ENCODE measurements at places on chromosomes 2 and 18.

GRCh38 chr2:191637182-191638078 is 40.5 kb upstream of the NABP1 start:
- no peak for DNase-seq

DNA sequence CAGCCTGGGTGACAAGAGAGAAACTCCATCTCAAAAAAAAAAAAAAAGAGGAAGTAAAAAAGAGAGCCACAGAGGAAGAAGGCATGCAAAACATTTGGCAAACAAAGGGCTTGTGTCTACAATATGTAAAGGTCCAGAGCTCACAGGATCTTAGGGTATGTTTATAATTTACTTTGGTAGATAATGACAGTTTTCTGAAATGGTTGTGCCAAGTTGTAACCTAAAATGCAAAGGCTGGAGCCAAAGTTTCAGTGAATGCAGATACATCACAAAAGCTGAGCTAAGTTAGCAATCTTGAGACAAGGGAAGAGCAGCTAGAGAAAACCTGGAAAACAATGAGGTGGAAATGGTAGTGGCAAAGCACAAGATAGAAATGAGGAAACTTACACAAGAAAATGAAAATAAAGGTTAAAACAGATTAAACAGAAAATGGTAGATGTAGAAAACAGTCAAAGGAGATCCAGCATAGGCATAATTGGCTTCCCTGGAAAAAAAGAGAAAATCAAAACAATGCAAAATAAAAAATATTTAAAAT is 77.5 kb upstream of the HK2 start:
- no peak for DNase-seq

GRCh38 chr2:136101042-136101441 is 16.9 kb downstream of the CXCR4 start:
- DNase-seq = no peak

GRCh38 chr2:98519156-98519555 is 74.5 kb downstream of the INPP4A start:
- DNase-seq = no peak

DNA sequence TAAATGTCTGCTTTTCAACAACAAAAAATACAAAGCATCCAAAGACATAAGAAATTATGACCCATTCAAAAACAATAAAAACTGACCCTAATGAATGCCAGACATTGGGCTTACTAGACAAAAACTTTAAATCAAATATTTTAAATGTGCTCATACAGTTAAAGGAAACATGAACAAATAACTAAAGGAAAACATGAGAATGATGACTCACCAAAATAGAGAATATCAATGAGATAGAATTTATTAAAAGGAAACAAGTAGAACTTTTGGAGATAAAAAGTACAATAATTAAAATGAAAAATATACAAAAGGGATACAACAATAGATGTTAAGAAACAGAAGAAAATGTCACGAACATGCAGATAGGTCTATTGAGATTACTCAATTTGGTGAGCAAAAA is 110.6 kb downstream of the TRABD2A start:
- no peak for DNase-seq

DNA sequence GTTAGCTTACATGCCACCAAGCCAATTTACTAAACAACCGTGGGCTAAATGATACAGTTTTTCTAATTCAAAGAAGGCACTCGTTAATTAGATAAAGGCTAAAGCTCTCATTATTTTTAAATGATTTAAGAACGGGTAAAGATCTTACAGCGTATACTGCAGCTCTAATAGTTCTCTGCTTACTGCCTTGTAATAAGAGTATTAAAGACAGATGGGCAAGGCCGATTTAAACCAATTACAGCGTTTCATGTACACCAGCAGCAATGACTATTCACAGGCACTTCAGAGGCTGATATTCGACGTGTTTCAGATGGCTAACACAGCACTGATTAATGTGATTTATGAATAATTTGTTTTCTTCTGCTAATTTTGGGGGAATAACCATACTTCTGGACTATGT is 259.3 kb downstream of the ZNF407 start:
- no peak for DNase-seq

GRCh38 chr2:33395655-33396249 is 80.7 kb upstream of the RASGRP3 start:
- DNase-seq = peak; percentile 7

GRCh38 chr2:38146275-38146906 is 70.4 kb upstream of the CYP1B1 start:
- DNase-seq = no peak

DNA sequence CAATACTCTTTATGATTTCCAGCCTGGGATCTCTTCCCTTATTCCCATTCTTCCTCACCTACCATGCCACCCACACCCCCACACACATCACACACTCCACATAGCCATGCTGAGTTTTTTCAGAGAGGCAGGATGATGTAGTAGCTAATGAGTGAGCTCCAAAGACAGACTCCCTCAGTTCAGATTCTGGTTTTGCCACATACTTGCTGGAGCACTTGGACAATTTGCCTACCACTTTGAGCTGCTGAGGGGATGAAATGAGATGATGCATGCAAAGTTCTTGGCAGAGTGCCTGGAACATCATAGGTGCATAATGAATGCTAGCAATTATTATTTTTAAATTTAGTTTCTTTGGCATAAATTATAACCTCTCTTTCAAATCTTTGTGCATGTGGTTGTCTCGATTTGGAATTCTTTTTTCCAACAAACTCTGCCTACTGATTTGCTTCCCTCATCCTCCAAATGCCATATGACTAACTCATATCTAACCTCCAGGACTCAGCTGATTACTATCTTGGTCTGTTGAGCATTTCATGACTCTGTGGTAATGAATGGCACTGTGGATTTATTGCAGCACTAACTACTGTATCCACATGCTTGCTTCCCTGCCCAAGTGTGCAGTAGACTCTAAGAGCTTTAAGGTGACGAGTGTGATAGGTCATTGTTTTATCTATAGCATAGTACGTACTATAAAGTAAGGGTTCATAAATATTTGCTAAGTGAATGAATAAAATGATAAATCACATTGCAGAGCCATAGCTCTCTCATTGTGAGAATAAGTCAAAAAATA is 99.1 kb downstream of the TACR1 start:
- no peak for DNase-seq

DNA sequence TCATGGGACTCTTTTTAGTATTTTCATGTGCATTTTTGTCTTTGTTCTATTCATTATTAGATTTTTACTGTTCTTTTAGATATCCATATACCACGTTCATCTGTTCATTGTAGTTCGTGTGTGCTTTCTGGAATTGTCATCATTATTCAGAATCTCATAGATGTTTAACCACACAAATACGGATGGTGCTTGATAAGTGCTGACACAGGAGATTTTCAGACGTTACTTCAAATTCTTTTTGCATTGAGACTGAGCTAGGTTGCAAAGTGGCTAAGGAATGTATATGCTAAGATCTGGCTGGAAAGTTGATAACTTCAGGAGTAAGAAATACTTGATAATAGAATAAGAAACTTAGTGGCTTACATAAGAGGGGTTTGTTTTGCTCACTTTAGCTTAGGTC is 153.6 kb downstream of the CTNNA2 start:
- DNase-seq = no peak

DNA sequence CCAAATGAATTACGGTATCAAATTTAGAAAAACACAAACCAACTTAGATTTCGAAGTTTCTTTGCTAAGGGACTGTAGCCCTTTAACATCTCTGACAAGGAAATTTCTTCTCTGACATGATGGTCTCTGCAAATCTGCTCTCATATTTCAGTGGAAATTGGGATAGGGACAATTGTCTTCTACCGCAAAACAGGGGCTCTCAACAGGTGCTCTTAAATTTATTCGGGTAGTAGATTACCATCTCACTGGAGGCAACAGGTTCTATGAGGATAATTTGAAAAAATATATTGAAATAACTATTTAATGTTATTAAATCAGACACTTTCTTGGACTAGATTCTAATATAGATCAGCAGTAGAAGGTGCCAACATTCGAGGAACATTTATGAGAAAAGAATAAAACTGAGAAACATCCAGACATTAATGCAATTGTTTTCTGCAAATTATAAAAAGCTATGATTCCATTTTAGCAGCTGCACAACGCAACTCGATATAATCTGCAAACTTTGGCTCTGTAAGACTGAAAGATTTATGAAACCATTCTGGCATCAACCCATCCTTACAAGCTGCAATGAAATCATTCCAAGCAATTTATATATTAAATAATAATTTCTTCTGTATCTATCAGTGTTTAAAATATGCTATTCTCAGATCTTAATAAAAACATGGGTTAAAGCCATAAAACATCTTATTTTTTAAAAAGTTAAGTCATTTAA is 10.0 kb upstream of the BCL2 start:
- DNase-seq = no peak

DNA sequence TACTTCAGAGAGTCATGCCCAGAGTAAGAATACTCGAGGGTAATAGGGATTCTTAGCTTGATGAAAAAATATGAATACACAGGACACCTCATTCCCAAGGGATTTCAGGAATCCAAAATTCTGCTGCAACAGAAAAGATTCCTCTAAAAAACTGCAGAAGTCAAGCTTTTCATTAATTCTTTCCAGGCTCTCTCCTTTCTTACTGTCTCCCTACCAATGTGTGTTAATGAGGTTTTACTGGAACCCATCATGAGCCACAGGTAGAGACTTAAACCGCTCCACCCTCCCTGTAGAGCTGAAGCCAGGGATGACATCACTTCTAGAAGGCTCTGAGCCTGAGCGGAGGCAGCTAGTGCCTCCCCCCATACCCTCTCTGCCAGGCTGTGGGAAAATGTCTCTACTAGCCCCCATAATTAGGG is 3.4 kb downstream of the SDC1 start:
- DNase-seq = no peak

- DNase-seq = no peak
Measured at GRCh38 chr2:217993817-217994463, 8.9 kb downstream of the TNS1 start.

- DNase-seq = no peak
Measured at GRCh38 chr18:40852406-40852805, 1102.6 kb upstream of the PIK3C3 start.

GRCh38 chr2:110770404-110770958 is 38.1 kb downstream of the ACOXL start:
- peak; percentile 94 for DNase-seq

- no peak for DNase-seq
Measured at GRCh38 chr18:76080430-76080829, 414.6 kb downstream of the ZNF516 start.

DNA sequence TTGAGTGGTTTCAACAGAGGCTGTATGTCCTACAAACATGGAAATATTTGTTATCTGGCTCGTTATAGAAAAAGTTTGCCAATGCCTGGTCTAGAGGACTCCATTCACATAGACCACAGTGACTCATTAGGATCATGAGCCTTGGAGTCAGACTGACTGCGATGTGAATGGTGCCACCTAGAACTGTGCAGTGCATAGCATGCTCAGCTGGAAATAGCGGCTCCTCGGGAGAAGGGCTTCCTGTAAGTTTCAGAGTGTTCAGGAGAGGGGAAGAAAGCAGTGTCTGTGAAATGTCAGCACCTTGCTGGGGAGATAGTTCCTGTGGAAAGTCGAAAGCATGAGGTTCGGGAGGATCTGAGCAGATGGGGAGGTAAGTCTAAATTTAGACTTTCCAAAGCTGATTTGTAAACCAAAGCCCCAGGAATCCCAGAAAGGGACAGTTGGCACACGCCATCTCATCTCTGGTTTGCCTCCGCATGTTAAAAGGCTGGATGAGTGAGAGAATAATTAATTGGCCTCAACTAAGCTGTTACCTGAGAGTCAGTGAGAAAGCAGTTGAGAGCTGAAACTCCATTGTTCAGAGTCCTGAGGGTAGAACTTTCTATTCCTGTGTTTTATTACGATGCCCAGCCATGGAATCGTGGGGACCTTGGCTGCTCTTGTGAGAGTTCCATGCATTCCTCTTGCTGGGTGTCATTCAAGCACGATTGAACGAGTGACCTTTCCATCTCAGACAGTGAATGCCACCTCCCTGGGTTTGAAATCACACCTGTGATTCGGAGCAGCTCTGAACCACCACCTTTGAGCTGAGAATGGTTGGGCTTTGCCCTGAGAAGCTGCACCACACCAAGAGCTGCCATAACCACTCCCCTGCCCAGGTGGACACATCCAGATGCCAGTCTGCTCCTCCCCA is 99.5 kb downstream of the MAPK4 start:
- DNase-seq = peak; percentile 20

- peak; percentile 4 for DNase-seq
Measured at GRCh38 chr2:18404708-18405107, 155.7 kb downstream of the RDH14 start.

DNA sequence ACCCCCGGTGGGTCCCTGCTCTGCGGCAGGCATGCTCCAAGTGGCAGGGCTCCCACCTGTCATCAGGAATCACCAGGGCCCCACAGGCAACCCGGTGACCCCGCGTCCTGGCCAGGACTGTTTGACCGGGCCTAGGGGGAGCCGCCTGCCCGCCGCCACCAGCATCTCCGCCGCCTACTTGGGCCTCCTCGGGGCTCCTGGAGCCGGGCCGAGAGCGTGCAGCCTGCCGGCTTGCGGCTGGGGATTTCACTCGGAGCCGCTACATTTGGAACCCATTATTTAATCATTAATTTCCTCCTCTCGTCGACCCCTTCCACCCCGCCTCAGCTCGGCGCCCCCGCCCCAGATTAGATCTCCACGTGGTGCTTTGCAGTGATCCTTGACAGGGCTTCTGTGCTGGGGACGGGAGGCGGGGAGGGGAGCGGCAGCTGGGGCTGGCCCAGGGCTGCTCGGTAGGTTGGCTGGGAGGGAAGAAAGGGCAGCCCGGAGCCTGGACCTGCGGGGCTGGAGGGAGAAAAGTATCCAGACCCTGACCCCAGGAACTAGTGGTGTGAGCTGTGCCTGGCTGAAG is 295.4 kb downstream of the CYP26B1 start:
- DNase-seq = no peak

GRCh38 chr18:63237881-63238692 is 81.5 kb downstream of the BCL2 start:
- DNase-seq = no peak

DNA sequence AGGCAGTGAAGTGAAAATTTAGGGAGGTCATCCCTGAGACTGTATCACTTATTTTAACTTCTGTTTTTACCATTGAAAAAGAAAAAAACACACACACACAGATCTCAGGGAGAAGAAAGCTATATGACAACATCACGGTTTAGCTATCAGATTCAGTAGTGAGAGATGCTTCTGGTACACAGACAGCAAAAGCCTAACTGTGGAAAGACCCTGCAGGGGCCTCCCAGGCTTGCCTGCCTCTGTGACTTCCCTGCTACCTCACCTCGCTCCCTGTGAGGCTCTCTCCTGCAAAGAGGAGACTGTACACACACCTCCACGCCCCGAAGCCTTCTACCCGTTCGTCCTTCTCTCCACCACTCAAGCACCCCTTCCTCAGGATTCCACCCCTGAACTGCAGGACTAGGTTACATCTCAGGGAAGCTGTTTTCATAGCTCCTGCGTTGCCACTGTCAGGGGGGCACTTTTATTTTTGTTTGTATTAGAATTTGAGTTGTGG is 86.3 kb downstream of the EPB41L3 start:
- no peak for DNase-seq

GRCh38 chr2:86695053-86695691 is 24.9 kb upstream of the RMND5A start:
- no peak for DNase-seq

DNA sequence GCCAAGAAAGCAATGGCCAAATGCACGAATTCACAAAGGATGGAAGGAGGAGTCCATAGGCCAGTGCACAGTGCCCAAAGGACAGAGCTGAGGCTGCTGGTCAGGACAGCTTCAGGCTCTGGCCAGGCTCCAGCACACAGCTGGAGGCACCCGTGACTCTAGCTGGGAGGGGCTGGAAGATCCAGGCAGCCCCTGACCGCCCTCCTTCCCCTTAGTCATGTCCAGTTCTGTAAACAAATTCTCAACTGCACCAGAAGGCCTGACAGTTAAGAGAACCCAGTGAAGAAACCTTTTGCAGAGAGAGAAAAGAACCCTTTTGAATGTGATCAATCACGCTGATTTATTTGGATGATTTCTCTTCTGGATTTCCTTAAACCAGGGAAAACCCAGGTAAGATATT is 7.7 kb upstream of the YWHAQ start:
- DNase-seq = peak; percentile 75

All from NCI-H146 (cell line).